AG08396 (cell line): ENCODE measurements at places on chromosomes 7 and 10.
A peak's percentile ranks its signal among the peaks of the same experiment; 100 is the strongest.

GRCh38 chr7:4817178-4817901 lies 41.9 kb downstream of the AP5Z1 start:
- no peak for DNase-seq

GRCh38 chr10:3616880-3617279 lies 168.1 kb downstream of the KLF6 start:
- no peak for DNase-seq

- no peak for DNase-seq
Measured at GRCh38 chr7:114229246-114229645, 185.4 kb upstream of the FOXP2 start.

- no peak for DNase-seq
Measured at GRCh38 chr7:32916006-32916405, 24.4 kb upstream of the KBTBD2 start.

DNA sequence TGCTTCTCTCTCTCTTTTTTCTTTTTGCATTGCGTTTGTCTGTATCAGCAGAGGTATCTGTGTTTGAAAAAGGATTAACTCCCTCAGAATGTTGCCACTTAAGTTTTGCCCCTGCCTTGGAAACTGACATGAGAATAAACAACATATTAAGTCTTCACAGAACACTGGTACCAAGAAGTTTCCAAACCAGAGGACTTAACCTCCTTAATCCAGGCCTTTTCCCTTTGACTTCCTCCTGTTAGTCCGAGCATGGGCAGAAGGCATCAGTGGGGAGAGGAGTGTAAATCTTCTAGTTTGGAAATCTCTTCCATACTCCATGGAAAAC lies 681.4 kb downstream of the LRMDA start:
- no peak for DNase-seq

- no peak for DNase-seq
Measured at GRCh38 chr10:124173298-124173900, 80.0 kb upstream of the CHST15 start.

DNA sequence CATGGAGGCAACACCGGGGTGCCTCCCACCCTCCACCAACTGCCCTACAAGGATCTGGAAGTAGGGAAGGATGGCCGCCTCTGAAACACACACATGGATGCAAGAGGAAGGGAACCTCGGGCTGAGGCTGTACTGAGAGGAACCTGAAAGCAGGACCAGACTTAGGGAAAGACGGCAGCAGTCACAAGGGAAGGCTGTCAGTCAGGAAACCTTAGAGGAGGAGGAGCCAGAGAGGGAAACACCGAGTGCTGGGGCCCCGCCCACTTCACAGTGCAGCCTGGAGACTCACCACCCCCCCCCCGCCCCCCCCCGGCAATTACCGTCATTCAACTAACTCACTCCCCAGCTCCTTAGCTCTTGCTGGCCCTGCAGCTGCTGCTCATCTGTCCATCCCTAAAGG lies 2.5 kb downstream of the CYREN start:
- peak; percentile 10 for DNase-seq
